Motor neuron (in vitro differentiated cells): ENCODE measurements at places on chromosomes 12 and 14.

DNA sequence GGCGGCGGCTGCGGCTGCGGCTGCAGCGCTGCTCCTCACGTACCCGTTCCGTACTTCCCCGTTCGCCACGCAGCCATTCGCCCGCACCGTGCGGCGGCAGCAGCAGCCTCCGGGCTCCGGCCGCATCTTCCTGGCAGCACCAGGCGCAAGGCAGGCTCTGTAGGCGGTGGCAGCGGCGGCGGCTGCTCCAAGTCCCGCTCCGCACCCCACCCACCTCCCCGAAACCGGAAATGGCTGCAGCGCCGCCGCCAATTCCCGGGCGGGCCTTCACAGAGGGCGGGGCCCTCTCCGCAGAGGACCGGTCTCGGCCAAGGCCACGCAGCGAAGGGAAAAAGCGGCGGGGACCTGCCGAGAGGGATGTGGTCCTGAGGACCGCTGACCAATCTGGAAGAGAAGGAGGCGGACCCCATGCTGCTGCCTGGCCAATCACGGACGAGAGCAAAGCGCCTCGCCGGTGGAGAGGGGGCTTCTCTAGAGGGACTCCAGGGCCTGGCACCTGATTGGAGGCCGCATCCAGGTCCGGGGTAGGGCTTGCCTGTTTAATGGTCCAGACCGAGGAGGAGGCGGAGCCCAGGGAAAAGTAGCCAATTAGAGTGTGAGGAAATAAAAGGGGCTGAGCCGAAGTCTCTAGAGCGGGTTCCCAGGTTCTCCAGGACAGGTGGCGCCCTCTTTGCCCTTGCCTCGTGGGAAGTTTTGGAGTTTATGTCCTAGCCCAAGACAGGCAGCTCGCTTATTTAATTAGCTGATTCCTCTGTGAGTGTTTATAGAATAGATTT lies at the start of gene SPTLC2:
Gene SPTLC2 (minus strand): TSS at position 184 of the 776 bp plus-strand sequence. CDS start 58 bp downstream, at position 126.
- ATAC-seq, result peak; percentile 96

- no peak for ATAC-seq
These were observed 74.0 kb downstream of the PCNX1 start for GRCh38 chr14:70981000-70981952.

DNA sequence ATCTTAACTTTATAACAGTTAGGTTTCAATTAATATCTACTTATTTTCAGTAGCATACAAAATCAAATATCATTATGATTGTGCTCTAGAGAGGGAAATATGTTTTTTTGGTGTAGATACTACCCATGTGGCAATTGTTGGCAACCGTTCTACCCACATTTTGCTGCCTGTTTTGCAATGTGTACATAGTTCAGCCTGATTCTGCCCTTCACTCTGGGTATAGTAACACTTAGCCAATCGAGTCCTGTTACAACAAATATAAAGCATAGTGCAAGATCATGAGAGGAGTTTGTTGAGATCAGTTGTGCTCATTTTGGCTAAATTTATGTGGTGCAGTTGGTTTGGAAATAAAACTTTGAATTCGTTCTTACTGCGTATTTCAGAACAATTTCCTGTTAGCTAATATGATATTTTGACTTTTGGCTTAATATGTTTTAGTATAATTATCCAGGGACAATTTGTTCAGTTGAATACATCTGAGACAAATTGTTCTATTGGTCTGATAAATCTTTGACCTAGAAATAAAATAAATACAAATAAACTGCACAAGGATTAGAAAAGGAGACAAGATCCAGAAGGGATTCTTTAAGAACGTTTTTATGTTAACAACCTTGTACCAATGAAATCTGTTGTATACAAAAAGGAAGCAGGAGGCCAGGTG lies 76.9 kb downstream of the ATF7IP start:
- no peak for ATAC-seq

DNA sequence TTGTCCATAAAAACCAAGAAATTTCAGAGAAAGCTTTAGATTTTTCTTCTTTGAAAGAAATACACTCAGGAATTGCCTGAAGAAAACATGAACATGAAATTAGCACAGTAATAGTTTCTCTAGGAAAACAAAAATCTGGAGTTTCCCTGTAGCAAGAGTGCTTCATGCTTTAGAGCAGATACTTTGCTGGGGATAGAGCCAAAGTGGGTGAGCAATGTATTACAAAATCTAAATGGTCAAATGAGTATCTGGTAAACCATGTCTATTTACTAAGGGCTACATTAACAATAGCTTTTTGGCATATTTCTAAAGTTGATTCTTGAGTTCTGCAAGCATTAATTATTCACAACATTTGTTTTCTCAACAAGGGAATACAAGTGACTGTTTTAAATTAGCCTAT lies 26.2 kb downstream of the AVPR1A start:
- no peak for ATAC-seq

- no peak for ATAC-seq
These were observed 1149.0 kb upstream of the USP15 start for GRCh38 chr12:61111218-61111617.

- no peak for ATAC-seq
These were observed 136.5 kb upstream of the MYL2 start for GRCh38 chr12:111056618-111057521.

DNA sequence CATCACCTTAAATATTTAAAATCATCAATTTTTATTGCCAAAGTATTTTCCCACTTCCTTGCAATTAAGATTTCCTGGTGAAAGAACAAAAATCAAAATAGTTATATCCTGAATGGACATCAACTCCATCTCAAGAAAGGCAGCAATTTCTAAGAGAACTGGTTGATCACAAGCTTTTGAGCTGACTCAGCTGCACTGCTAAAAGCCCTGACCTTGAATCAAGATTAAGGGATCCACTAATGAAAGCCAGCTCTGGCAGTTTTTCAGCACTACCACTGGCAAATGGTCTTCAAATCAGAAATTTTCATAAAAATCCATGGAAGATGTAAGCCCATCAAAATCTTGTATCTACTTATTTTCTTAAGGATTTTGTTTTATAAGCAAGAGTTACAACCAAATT lies 123.4 kb downstream of the SLC6A15 start:
- ATAC-seq, result no peak

- ATAC-seq, result no peak
These were observed 3.1 kb upstream of the OR4N2 start for GRCh38 chr14:19800282-19801117.

GRCh38 chr14:95312311-95312710 lies 7.4 kb downstream of the CLMN start:
- no peak for ATAC-seq

DNA sequence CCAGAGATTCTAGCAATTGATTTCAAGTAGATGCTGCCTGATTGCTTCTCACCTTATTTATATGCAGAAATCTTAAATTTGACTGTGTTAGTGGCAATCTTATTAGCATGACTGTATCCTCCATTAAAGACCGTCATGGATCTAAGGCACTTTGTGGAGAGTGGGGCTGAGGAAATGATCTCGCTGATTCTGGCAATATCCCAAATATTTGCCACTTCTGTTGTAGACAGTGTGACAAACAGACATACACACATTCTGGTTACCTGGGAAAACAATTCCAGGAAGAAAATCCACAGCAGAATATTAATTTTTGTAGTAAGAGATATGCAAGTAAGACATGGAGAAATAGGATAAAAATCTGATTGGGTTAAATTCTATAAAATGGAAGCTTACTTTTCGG lies 269.0 kb upstream of the G2E3 start:
- ATAC-seq, result no peak

DNA sequence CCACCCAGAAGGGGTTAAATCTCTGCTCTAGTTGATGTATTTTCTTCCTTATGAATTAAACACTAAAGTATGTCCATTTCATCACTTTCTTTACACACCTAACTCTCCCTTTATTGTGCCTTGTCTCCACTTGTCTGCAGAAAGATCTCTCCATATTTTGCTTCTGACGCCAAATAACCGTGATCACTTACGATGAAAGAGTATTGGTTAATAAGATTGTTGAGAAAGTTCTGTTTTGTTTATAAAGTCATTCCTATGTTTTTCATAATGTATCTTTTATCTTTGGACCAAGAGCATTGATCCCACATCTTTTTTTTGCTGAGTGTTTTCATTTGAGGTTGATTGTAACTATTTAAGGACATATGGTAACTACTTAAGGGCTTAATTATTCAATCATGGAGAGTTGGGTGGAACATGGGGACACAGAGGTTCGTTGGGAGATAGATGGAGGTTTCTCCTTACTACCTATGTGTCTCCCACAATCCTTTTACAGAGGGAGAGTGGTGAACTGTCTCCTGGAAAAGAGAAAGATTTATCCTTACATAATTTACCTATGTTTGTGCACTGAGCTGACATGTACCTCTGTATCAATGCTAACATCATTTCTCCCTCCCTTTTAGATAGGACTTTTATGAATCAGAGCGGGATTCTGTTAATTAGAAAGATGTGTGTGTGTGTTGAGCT lies 120.7 kb upstream of the SLC38A2 start:
- no peak for ATAC-seq

DNA sequence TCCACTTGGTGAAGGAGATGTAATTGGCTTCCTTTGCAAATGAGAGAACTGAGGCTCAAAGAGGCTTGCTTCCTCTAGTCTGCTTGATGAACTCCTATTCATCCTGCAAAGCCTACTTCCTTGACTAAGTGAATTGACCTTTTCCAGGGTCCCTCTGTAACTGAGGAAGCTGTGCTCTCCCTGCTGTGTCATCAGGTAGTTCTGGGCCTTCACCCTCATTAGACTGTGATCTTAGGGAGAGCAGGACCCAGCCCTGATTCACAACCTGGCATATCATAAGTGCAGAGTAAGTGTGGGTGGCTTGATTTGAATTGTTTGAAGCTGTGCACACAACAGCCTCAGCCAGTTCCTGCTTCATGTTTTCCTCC lies 16.3 kb downstream of the ASB2 start:
- ATAC-seq, result no peak

DNA sequence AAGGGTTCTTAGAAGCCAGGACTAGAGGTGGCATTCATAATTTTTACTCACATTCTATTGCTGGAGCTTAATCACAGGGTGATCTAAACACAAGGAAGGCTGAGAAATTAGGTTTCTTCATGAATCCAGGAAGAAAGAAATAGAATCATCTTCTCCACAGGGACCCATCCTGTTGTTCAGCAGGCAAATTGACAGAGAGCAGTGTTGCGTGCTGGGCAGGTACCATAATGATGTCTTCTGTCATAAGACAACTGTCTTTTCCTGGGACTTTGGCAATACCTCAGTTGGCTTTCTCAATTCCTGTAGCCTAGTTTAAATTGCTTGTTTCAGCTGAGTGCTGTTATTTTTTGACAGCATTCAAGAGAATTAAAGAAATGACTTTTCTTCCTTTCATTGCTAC lies 468.0 kb upstream of the SYT1 start:
- no peak for ATAC-seq

GRCh38 chr14:89256283-89256682 lies 160.8 kb downstream of the FOXN3 start:
- no peak for ATAC-seq

GRCh38 chr12:103279444-103279843 lies 216.3 kb downstream of the C12orf42 start:
- ATAC-seq, result no peak

- ATAC-seq, result no peak
These were observed 21.1 kb upstream of the FSCB start for GRCh38 chr14:44528180-44528579.

DNA sequence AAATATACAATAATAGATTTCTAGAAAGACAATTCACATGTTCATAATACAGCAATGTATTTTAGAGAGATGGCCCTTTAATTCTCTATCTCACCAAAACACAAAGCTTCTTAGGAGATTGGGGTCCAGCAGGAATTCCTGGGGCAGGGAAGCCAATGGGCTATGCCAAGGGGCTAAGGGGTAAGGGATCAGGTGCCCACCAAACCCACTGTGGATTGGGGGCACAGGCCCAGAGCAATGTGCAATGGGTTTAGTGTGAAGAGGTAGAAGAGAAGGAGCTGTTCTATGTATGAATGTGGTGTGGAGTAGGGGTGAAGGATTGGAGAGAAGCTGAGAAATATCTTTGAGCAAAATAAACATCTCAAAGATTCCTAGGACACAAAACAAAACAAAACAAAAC lies 2.6 kb downstream of the HOXC13 start:
- ATAC-seq, result no peak

DNA sequence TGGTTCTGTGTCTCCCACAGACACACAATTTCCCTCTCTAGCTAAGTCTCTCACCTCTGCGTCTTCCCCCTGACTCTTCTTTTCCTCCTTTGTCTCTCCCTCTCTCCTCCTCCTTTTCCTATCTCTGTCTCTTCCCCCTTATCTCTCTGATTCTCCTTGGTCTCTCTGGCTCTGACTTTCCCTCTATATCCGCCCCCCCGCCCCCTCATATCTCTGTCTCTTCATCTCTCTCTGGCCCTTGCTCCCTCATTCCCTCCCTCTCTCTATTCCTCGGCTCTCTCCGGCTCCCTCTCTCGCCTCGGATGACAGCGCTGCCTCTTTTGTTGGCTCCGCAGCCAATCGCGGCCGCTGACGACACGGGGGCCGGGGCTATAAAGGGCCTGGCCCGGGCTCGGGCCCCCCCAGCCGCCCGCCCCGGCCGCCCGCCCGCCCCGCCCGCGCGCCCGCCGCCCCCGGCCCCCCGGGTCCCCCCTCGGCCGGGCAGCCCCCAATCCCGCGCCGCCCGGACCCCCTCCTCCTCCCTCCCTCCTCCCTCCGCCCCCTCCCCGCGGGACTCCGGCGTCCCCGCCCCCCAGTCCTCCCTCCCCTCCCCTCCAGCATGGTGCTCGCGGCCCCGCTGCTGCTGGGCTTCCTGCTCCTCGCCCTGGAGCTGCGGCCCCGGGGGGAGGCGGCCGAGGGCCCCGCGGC lies at the start of gene GDF11:
Gene GDF11 (plus strand): TSS at position 404 of the 687 bp plus-strand sequence. CDS start 195 bp downstream, at position 599.
- ATAC-seq, result peak; percentile 68

- peak; percentile 47 for ATAC-seq
These were observed 109.0 kb downstream of the CHST11 start for GRCh38 chr12:104565606-104566243.

- ATAC-seq, result no peak
These were observed 27.7 kb upstream of the RNU6-8 start for GRCh38 chr14:32230695-32231280.

DNA sequence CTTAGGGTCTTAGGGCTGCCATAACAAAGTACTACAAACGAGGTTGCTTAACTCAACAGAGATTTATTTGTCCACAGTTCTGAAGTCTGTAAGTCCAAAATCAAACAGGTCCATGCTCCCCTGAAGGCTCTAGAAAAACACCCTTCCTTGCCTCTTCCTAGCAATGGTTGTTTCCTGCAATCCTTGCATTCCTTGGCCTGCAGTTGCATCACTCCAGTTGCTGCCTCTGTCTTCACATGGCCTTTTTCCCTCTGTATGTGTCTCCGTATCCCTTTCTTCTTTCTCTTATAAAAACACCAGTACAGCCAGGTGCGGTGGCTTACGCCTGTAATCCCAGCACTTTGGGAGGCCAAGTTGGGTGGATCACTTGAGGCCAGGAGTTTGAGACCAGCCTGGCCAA lies 17.4 kb downstream of the KCNMB4 start:
- ATAC-seq, result no peak
